Lung (tissue), 17 donors: ENCODE measurements at places on chromosomes 1 and 21.

GRCh38 chr1:101131239-101131843 is 105.5 kb upstream of the S1PR1 start:
- DNase-seq = no peak

- DNase-seq = no peak
Measured at GRCh38 chr21:15455819-15456462, 273.8 kb upstream of the USP25 start.

- DNase-seq = no peak
Measured at GRCh38 chr1:189424746-189425331, 1052.8 kb downstream of the BRINP3 start.

- DNase-seq = no peak
Measured at GRCh38 chr1:205616563-205617293, 15.1 kb downstream of the ELK4 start.

DNA sequence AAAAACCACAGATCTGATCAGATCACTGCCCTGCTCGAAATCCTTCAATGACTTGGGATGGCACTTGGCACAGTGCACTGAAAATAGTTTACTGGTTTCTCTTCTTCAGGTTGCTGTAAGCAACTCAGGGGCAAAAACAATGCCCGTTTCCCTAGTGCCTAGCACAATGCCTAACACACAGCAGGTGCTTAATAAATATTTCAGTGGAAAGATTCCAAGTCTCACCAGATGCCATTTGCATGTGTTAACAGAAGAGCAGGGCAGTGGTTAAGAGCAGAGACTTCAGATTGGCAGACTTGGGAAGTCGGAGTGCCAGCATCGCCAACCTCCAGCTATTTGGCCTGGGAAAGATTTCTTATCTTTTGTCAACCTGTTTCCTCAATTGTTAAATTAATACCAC is 10.9 kb upstream of the METTL25B start:
- no peak for DNase-seq

- DNase-seq = no peak
Measured at GRCh38 chr1:47223174-47223920, 8.7 kb downstream of the TAL1 start.

GRCh38 chr1:147046189-147046862 is 108.2 kb downstream of the NBPF12 start:
- no peak for DNase-seq
